Cerebellar nuclear complex (tissue), 1 donor: ENCODE measurements at places on chromosomes 13 and 19.

DNA sequence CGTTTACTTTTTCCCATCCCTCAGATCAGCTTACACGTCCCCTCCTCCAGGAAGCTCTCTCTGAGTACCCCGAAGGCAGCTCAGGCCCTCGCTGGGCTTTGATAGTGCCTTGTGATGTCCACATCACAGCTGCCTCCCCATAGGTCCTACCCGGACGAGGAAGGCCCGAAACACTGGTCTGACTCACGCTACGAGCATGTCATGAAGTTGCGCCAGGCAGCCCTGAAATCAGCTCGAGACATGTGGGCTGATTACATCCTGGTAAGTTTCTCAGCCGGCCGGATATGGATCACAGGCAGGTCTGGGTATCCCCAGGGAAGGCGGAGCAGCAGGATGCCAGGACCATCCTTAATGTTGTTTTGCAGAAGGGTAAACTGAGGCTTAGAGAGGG, 4.8 kb downstream of the COLGALT1 start:
- no peak for DNase-seq

- DNase-seq, result no peak
These were observed 706 bp downstream of the SERP2 start for GRCh38 chr13:44374348-44374712.

- no peak for DNase-seq
These were observed 92.2 kb downstream of the SLC7A1 start for GRCh38 chr13:29503041-29503837.

GRCh38 chr19:30540761-30541160, 168.6 kb downstream of the ZNF536 start:
- no peak for DNase-seq

- DNase-seq, result no peak
These were observed 2.5 kb downstream of the HAUS5 start for GRCh38 chr19:35615036-35615435.

DNA sequence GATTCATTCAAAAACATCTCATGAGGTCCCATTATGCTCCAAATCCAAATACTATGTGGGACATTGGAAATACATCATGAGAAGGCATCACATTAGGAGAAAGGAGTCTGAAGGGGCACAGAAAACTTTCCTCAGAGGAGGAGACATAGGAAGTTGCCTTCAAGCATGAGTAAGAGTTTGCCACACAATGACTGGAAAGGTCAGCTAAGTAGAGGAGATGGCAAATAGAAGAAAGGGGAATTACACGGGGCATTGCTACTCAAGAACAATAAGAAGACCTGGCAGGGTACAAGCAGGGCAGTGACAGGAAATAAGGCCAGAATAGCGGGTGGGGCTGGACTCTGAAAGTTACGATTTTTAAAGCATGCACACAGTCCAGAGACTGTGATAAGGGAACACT, 231.6 kb downstream of the SPRY2 start:
- no peak for DNase-seq

GRCh38 chr19:9936326-9937000, at the start of gene OLFM2:
Gene OLFM2 (minus strand): TSS chr19:9936515. CDS start chr19:9936366, 149 bp downstream.
- no peak for DNase-seq

- DNase-seq, result no peak
These were observed 54.7 kb downstream of the ZNF787 start for GRCh38 chr19:56066152-56067023.

DNA sequence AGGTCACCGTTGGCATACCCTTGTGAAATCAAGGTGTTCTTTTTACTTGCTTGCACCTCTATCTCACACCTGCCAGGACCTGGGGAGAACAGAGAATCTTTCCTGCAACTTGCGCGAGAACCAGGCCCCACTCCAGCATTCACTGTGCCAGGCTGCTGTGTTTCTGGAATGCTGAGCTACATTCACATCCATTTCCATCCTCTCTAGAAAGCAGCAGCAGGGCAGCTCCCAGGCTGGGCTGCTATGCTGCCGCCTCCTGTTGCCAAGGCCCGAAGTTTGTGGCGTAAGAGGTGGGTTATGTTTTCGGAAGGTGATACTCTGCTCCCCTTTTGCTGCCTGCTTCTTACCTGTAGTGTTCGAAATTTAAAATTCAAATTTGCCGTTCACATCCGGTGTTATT, 464.1 kb downstream of the KLF5 start:
- DNase-seq, result no peak

DNA sequence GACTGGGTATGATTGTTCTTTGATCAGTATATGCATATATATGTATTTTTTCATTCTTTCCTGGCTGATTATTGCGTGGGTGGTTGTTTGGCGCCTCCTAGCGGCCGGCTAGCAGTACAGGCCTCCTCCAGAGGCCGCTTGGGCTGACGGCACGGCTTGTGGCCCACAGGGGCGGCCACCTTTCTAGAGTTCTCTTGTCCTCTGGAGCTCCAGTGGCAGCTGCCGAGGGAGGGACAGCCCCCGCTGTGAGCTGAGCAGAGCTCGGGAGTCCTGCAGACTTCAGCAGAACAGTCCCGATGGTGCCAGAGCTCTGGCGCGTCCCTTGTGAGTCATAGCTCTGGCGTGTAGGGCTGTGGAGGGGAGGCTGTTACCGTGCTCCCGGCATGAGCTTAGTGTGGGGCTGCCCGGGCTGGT, 22.5 kb upstream of the ZNF429 start:
- no peak for DNase-seq

DNA sequence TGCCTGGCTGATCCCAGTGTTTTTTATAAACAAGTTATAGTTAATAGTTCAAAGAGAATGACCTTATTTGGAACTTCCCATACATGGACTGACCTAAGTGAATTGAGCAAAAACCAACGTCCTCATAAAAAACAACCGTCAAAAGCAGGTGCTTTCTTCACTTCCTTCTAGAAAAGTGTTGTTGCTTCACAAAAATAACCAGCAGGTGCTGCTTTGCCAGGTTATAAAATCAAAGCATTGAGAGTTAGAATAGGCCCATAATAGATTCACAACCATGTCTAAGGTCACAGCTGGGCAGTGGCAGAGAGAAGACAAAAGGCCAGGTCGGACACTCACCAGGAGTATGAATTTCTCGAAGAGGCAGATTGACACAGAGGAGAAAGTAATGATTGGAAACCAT, 9.5 kb downstream of the RUBCNL start:
- DNase-seq, result no peak

DNA sequence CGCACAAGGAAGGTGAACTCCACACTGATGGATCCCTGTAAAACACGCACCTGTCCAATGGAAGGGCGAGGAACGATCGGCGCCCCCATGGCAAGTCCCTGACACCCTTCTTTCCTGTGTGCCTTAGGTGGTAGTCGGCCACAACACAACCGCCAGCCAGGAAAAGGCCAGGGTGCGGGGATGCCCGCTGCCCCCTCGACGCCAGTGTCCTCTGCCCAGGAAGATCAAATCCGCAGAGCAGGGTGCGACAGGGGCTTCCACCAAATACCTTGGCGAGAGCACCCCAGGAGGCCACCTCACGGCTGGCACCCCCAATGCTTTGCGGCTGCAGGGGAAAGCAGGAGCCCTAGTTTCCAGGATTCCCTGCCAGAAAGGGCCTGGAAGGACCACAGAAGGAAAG, 91.2 kb downstream of the ZNF254 start:
- no peak for DNase-seq

- DNase-seq, result peak; percentile 9
These were observed 16.6 kb downstream of the PLK5 start for GRCh38 chr19:1540365-1540925.
